ENCODE measurements at places on chromosomes 5 and 9.

DNA sequence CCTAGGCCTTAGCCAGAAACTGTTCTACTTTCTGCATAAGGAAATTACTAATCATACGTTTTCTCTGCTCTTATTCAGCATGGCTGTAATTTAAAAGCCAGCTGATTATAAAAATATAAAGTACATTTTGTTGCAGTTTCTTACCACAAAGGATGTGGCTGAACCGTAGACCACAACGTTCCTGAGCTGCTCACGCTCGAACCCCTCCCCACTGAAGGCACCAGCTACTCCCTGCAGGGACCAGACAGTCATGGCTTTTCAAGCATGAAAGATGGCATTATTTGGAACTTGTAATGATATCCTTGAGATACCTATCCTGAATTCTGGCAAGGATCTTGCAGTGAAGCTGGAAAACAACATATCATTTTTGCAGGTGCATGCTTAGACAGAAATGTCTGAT lies 91.8 kb upstream of the DMRT1 start:
- DNase-seq: no peak

DNA sequence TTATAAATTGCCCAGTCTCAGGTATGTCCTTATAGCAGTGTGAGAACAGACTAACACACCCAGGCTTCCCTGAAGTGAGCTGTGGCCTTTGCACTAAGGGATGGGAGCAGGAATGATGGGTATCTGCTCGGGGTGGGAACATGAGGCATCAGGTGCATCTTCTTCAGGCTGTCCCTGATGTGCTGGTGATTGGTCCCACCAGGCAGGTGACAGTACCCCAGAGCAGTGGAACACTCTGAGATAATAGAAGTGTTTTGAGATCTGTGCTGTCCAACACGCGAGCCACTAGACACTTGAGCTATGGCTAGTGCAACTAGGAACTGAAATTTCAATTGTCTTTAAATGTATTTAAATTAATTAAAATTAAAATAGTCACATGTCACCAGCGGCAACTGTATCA lies 12.8 kb upstream of the MED10 start:
- DNase-seq: no peak

- no peak for DNase-seq
Measured at GRCh38 chr5:3375586-3376311, 219.9 kb upstream of the IRX1 start.

DNA sequence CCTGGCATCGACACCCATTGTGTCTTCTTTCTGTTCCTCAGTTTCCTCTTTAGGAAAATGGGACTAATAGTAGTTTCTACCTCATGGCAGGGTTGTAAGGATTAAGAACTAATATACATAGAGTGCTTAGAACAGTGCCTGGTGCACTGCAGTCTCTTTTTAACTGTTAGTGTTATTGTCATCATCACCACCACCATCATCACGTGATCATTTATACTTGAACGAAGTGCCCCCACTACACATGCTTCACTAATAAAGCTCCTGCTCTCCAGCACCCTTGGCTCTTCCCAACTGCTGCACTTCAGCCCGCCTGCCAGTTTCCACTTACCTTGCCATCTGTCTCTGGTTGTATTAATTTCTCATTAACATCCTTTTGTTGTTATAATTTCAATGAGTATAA lies 35.8 kb upstream of the MAST4 start:
- no peak for DNase-seq

- DNase-seq: no peak
Measured at GRCh38 chr9:134218230-134218629, 53.9 kb upstream of the RNU6ATAC start.
